ENCODE measurements at places on chromosomes 16 and 17.

- no peak for DNase-seq
These were observed 121.3 kb downstream of the CDH13 start for GRCh38 chr16:82748026-82748425.

DNA sequence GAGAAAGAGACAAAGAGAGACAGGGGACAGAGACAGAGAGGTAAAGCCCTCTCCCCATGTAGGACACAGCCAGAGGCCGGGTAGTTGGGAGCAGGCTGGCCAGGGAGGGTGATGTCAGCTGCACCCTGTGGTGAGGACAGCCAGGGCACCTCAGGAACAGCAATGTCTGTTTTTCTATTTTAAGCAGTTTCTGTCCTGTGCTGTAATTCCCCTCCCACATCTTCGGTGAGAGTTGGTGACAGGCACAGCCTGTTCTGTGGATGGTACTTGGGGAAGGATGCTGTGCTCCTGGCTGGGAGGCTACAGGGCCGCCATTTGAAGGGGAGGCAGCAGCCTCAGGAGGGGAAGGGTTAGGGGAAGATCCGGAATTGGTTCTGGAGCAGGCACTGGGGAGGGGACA lies 163.5 kb downstream of the SDK2 start:
- DNase-seq = no peak

DNA sequence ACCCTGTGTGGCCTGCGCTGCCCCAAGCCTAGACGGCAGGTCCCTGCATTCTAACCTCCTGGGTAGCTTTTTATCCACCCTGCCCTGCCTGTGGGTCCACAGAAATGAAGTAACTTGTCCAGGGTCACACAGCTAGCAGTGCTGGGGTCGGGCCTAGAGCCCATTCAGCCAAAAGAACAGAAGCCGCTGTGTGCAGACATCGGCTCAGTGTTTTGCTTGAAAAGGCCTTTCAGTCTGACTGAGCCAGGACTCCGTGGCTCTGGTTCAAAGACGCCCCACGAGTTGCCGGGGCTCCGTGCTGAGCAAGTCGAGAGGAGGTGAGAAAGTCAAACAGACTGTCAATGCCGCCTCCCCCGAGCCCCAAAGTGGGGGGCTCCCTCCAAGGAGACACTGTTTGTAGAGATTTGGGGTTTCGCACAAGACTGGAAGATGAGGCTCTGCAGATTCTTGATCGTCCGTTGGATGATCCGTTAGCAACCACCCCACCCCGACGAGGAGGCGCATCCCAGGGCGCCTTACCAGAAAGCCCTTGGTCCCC lies 226.2 kb downstream of the NTN1 start:
- no peak for DNase-seq

GRCh38 chr17:60602385-60602742 lies 2.4 kb downstream of the PPM1D start:
- DNase-seq = no peak

- DNase-seq = peak; percentile 79
These were observed 34.0 kb downstream of the NEUROD2 start for GRCh38 chr17:39573447-39574298.

Data from DMS53 (cell line).